Activated CD4-positive, alpha-beta T cell treated with anti-CD3 and anti-CD28 coated beads, Interleukin-2, amount 50 U/mL, for 48 hours (primary cell): ENCODE measurements at places on chromosomes 1 and 21.
A peak's percentile ranks its signal among the peaks of the same experiment; 100 is the strongest.

- peak; percentile 75 for DNase-seq
These were observed 5.4 kb upstream of the TNFRSF4 start for GRCh38 chr1:1219341-1219740.

GRCh38 chr1:11930571-11931445 lies 3.7 kb upstream of the PLOD1 start:
- DNase-seq: no peak

DNA sequence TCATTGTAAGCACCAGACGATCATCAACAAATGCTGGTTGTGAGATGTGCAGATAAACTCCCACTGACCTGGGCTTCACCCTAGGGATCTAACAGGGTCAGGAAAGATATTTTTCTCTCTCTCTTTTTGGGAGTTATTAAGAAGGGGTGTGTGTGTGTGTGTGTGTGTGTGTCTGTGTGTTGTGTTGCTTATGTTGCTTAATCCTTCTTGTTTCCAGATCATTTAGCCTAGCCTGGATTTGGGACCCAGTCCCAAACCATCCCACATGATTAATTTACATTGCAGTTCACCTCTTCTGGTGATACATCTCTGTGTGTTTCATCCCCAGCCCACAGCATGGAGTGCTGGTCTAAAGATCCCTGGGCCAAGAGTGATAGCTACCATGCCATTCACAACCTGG lies 122.8 kb upstream of the IPO9 start:
- DNase-seq: no peak

DNA sequence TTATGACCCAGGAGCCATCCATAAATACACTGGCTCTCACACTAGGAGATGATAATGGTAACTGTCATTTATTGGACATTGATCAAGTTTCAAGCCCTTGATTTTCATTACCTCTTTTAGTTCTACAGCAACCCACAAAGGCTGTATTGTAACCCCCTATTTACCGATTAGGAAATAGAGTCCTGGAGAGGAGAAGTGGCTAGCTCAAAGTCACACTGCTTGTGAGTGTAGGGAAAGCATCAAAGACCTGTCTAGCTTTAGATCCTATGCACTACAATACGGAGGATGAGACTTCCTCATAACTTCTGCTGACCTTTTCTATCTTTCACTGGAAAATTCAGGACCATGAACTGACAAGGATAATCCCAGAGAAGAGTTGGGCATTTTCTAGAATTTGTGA lies 115.2 kb downstream of the LMX1A start:
- no peak for DNase-seq

DNA sequence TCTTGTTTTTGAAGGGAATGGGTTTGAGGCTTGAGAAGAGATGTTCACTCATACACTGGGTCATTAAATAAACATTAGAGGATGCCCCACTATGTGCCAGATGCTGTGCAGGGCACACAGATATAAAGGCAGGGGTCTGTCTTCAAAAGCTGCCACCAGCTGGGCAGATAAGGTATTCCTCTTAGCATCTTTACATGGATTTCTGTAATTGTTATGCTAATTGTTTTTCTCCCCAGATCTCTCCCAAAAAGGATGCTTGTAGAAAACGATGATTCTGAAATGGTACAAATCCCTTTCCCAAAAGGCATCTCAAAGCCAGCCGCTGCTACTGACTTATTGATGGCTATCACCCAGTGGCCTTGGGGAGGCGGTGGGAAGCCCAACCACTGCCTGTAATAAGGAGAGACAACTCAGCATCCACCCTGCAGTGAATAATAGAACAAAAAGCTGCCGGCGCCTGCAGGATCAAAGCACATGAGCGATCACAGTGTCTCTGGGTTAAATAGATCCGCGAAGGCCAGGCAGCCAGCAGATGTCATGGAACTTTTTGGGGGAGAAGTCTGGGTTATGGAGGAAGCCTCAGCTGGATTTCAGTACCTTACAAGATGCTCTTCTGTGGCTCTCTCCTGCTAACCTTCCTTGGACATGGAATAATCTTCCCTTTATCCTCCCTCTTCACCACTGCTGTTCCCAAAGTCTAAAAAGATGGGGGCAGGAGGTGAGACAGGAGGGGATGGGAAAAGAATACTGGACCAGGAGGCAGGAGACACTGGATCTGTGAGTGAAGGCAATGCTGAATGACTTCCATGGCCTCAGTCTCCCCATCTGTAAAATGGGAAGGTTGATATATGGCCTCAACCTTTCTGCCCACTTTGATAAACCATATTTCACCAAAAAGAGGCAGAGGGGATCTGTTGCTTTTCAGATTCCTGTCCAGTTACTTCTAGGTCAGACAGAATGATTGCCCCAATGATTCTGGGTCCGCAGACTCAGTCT lies 54.8 kb upstream of the CD34 start:
- DNase-seq: no peak

GRCh38 chr21:22235866-22236590 lies 1237.8 kb downstream of the NCAM2 start:
- no peak for DNase-seq

DNA sequence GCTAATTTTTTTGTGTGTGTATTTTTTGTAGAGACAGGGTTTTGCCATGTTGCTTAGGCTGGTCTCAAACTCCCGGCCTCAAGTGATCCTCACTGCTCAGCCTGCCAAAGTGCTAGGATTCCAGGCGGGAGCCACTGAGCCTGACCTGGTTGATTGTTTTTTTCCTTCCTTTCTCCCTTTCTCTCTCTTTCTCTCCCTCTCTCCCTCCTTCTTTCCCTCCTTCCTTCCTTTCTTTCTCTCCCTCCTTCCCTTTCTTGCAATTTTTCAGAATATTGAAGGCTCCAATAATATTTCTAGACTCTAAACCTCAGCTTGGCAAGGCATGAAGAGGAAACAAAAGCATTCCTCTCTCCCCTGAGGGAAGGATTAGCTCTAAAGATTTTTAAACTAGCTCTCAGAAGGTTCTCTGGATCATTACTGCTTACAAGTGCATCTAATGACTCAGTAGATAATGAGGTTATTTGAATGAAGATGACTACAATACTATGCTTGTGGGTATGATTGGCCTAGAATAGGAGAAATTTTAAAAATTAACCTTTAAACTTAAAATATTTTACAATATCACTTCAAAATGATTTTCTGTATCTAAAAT lies 68.5 kb upstream of the GADD45A start:
- no peak for DNase-seq

DNA sequence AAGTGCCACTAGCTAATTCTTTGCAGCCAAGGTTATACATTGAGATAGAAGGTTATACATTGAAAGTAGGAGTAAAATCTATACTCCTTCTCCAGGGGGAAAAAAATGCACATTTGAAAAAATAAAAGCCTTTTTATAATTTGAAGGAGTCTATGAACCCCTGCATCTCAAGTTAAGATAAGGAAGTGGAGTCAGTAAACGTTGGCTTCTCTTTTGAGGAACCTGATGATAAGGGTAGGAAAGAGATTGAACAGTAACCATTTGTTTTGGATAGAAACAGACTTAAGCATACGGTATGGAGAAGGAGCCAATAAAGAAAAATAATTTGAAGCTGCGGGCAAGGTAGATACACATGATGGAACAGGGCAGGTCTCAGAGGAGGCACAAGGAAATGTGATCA lies 64.1 kb downstream of the RPAP2 start:
- DNase-seq: no peak

DNA sequence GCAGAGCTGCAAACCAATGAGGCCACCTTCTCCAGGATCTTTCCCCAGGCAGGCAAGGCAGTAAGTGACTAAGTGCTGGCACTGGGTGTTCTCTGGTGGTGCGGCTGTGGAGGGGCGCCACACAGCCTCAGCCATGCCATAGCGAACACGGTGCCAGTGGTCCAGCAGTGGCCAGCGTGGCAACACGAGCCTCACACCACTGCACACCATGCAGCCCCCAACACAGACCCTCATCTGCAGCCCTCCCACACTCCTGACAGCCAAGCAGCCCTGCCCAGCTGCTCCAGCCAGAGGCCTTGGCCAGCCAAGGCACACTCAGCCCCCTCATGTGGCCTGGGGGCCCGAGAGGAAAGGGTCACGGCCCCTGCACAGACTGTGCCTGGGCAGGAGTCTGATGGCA lies 3.0 kb downstream of the INTS11 start:
- no peak for DNase-seq

DNA sequence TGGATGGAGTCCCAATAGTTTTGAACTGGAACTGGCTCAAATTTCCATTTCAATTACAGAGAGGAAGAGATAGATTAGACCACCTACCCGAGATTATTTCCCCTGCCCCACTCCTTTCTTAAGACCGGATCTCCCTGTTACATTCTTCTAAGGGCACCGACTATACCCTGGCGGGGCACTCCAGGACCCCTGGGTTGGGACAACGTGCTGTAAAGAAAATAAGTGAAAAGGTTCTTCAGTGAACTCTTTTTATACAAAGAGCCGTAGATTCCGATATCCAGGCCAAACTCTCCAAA lies 6.7 kb downstream of the NR5A2 start:
- no peak for DNase-seq

GRCh38 chr1:100627936-100628335 lies 90.0 kb downstream of the GPR88 start:
- DNase-seq: no peak

DNA sequence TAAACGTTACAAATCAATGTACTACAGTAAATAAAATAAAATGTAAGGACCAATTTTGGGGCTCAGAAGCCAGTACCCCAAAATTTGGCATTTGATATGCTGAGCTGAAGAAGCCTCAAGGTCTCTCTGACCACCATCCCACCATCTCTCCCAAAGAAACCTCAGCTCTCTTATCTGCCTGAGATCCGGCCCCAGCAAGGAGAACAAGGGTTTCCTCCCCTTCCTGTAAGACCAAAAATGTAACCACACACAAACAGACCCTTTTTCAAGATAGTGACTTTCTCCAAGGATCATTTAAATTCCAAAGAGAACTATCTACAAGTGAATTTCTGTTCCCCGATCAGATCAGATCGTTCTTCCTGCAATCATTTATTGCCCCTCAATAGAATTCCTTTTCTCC lies 68.1 kb upstream of the SLC45A1 start:
- DNase-seq: no peak

- DNase-seq: no peak
These were observed 81.4 kb downstream of the SLC44A5 start for GRCh38 chr1:75529488-75529887.

GRCh38 chr1:163379801-163380200 lies 58.0 kb downstream of the NUF2 start:
- no peak for DNase-seq

- no peak for DNase-seq
These were observed 189.0 kb upstream of the NFIA start for GRCh38 chr1:60893136-60893930.

DNA sequence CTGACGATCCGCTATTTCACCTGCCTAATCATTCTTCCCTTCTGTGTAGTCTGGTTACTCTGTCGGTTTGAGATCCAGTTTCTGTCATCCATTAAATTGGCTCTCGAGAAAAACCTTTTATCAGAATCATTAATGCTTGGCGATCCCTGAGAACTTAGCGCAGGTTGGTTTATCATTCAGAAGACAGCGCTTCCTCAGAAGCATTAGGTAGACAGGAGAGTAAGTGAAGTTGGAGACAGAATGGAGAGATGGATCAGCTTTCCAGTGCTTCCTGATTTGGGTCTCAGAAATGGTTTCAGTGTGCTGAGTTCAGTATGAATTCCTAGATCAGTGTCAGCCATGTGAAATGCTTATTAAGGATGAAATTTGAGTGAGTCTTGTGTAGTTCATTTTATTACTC lies 1.3 kb downstream of the USP1 start:
- no peak for DNase-seq

GRCh38 chr1:176252191-176252590 lies 45.1 kb upstream of the COP1 start:
- no peak for DNase-seq

- no peak for DNase-seq
These were observed 92.9 kb downstream of the LTN1 start for GRCh38 chr21:28899744-28900143.

- peak; percentile 18 for DNase-seq
These were observed 74.6 kb downstream of the DMRTA2 start for GRCh38 chr1:50348449-50349241.

DNA sequence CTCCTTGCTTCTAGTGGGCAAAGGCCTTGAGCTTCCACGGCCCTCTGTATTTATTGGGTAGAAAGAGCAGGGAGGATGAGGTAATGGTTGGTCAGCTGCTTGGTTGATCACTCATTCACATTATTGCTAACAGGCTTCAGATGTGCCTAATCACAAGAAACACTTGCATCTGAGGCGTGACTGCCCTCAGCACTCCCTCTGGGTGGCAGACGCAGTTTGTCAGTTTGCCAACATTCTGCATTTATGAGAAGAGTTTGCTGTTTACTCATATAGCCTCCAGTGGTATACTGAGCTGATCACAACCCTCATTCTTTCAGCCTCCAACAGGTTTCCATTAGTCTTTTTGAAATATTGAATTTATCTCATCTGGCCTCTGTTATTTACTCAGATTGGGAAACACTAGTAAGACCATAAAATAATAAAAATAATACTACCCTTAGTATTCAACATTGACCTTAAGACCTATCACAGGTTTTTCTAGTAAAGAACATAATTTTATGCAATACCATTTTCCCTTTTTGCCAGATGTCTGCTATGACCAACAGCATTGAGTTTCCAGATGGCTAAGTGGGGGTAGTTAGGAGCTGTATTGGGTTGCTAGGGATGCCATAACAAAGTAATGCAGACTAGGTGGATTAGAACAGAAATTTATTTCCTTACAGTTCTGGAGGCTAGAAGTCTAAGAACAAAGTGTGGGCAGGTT lies 53.3 kb downstream of the PTGFR start:
- DNase-seq: no peak

- DNase-seq: no peak
These were observed 271.7 kb upstream of the C1orf174 start for GRCh38 chr1:4171480-4172450.

GRCh38 chr1:207423560-207424292 lies 30.4 kb upstream of the CR2 start:
- no peak for DNase-seq

DNA sequence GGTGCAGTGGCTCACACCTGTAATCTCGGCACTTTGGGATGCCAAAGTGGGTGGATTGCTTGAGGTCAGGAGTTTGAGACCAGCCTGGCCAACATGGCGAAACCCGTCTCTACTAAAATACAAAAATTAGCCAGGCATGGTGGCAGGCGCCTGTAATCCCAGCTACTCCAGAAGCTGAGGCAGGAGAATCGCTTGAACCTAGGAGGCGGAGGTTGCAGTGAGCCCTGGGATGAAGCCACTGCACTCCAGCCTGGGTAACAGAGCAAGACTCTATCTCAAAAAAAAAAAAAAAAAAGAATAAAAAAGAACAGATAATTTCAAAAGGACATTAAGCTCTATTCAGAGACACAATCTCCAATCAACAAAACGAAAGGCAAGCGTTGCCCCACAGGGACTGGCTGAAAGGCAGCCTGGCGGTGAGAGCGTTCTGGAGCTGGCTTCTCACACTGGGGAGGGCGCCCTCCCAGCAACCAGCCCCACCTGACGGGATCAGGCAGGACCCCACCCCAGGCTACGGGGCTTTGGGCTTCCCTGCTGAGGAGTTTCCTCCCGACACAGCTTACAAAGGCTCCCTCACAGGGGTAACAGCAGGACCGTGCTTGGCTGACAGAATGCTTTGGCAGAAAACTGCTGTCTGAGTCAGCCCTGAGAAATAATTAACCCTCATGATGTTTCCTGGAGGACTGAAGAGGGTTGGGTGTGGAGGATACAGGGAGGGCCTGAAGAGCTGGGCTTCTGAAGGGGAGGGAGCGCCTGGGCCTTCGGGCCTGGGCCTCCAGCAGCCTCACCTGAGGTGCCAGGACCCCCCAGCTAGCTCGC lies 31.1 kb upstream of the SRP9 start:
- DNase-seq: no peak
